Amygdala (tissue), 56 donors: ENCODE measurements at places on chromosomes 13 and 19.

- no peak for DNase-seq
These were observed 641.6 kb upstream of the PCDH20 start for GRCh38 chr13:62057286-62057685.

GRCh38 chr19:33752945-33753344, 43.7 kb upstream of the KCTD15 start:
- no peak for DNase-seq

- DNase-seq = no peak
These were observed 8.5 kb downstream of the CYSLTR2 start for GRCh38 chr13:48662226-48662625.

DNA sequence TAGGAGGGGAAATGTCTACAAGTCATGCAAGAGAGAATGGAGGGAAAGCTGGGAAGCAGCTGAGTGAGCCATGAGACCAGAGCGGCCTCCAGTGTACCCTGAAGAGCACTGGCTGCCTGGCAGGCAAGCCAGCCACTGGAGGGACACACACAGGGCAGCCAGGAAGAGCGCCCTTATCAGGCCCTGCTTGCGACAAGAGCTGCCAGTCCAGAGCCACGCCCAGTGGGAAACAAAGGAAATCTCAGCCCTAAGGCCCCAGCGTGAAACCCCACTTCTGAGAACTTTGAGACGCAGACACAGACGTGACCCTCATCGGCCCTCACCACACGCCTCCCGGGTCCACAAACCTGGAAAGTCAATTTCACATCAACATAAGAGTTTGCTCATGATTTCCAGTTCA, 105.0 kb downstream of the STK24 start:
- no peak for DNase-seq

GRCh38 chr13:83311886-83312577, 570.2 kb downstream of the SLITRK1 start:
- DNase-seq = no peak

DNA sequence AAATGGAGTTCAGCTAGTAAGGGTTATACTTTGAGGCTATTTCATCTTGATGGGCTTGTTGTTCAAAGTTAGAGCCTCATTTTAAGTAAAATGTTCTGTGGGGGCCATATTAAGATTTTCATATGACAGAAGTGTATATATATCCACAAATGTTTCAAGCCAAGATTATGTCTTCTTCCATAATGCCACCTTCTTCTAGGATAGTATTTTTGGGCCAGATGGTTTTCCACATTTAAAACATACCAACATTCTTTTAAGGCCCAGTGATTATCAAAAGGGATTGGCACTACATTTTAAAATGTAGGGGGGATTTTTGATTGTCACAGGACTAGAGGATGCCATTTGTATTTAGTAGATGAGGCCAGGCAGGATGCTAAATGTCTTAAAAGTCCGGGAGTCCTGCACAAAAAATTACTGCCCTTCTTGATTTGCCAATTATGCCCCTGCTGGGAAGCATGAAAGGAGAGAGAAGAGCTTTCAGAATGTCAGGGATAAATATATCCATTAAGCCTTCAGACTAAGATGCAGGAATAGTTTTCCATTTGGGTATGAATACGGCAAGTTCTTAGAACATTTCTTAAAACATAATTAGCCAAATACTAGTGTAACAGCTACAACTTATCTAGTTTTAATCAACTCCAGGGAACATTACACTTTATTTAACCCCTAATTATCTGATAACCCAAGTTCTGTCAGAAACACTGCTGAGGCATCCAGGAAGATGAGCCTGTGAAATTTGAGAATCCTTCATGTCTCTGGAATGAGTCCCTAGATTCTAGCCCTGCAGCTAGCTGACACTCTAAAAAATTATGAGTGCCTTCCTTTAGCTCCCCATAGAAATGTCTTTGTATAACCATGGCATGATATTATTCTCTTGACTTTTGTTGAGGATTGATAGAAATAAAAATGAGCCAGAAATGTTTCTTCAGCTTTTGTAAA, 34.0 kb downstream of the ITM2B start:
- no peak for DNase-seq

GRCh38 chr13:99113351-99113750, 87.3 kb upstream of the UBAC2 start:
- no peak for DNase-seq

GRCh38 chr13:110576070-110576394, 14.5 kb upstream of the RAB20 start:
- DNase-seq = no peak

- DNase-seq = no peak
These were observed 358.6 kb downstream of the TDRD3 start for GRCh38 chr13:60755380-60756163.

DNA sequence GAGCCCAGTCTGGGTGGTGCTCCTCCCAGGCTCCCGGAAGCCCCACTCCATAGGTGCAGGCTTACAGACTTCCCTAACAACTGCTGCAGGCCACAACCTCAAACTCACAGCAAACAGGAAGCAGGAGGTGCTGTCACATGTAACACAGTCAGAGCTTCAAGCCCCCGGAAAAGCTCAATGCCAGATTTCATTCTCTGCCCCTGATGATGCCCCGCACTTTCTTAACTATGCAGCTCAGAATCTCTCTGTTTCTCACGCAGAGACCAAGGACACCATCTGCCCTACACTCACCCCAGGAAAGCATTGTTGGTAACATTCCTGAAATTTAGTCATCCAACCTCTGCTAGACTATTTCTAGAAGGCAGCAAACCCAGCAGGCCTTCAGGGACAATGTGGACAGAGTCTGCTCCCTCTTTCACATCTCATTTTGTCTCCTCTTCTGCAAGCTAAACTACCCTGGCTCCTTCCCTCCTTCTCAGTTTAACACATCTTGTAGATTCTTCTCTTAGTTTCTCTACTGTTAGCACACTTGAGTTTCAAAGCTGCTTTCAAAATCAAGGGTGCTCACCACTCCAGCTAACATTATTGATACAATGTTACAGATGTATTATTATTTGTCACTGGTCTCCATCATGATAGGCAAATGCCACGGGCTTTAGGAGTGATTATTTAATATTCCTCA, 162.5 kb downstream of the KCTD12 start:
- DNase-seq = no peak

GRCh38 chr19:12864721-12865715, 16.2 kb downstream of the DNASE2 start:
- no peak for DNase-seq

DNA sequence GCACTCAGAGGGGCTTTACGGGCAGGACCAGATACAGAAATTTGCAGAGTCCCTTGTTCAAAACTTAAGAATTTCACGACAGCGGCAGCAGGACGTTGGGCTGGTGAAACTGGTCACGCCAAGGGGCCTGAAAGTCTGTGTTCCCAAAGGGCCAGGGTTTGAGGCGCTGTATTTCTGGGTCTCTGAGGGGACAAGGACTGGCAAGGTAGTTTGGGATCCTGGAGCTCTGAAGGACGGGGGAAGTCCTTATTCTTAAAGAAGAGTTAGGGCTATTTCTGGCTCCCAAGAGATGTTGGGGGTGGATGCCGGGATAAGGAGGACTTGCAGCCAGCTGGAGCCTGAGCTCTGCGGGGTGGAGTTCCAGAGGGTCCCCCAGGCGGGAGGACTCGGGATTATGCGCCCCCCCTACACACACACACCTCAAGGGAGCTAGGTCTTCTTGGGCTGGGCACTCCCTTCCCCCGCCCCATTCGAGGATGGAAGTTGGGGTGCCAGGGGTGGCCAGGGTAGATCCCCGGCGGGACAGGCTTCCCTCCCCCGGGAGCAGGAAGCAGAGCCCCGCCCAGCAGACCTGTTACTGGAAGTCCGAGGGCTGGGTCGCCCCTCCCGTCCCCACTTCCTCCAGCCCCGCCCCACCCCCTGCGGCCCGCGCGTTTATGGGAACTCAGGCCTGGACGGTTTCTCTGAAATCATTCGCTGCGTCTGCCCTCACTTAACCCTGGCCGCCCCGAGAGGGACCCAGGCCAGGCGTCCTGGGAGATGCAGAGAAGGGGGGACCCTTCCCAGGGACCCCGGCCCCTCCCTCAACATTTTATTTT, 5.6 kb downstream of the BCL3 start:
- DNase-seq = no peak

- DNase-seq = no peak
These were observed 10.4 kb upstream of the ENOX1 start for GRCh38 chr13:43797159-43797558.

DNA sequence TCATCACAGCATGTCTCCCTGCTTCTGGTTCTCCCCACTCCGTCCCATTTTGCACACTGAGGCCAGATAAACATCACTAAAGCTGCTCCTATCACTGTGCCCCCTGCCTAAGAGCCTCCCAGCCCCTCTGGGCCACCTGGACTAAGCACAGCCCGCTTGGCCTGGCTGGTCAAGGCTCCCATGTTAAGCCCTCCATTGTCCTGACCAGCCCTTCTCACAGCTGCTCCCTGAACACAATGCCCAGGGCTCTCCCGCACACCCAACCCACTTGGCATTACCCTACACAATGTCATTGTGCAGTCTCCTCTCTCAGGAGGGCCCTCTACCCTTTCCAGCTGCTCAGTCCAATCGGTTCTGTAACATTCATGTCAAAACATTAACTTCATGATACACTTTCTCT, 133.4 kb downstream of the NUFIP1 start:
- no peak for DNase-seq

GRCh38 chr19:13842291-13843103, 34.4 kb upstream of the NANOS3 start:
- DNase-seq = peak; percentile 51

GRCh38 chr13:30742901-30743300, 7.6 kb downstream of the ALOX5AP start:
- DNase-seq = no peak

DNA sequence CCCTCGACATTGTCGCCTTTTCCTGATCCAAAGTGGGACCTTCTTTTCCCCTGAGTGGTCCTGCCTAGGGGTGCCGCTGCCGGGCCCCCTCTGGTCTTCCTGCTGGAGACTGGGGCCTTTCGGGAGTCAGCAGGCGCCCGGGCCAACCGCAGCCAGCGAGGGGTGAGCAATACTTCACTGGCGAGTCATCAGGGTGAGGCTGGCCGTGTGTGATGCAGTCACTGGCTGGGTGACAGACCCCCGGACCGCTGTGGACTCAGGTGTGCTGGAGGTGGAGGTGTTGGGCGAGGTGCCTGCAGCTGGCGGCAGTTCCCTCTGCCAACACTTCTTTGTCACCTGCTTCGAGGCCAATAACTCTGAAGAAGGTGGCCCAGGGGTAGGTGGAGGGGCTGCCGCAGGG, 1.5 kb upstream of the CGB5 start:
- DNase-seq = no peak

DNA sequence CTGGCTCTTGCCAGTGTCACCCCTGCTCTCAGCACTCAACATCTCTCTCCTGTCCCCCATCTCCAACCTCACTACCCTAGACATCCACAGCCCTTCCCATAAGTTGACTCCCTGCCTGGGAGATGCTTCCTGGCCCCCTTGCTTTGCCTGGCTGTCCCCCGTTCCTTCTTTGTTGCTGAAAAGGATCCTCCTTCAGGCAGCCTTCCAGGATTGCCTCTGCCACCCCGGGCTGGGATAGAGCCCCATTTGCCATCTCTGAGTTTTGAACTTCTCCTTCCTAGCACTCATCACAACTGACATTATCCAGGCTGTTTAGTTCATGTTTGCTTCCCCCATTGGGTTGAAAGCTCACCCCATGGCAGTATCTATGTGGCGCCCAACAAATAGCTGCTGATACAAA, 20.0 kb downstream of the CPAMD8 start:
- no peak for DNase-seq

GRCh38 chr13:30679483-30680330, 55.6 kb upstream of the ALOX5AP start:
- no peak for DNase-seq

- DNase-seq = no peak
These were observed 48.6 kb downstream of the UBL3 start for GRCh38 chr13:29801737-29802305.

GRCh38 chr19:16436780-16437332, 34.9 kb downstream of the EPS15L1 start:
- DNase-seq = no peak

DNA sequence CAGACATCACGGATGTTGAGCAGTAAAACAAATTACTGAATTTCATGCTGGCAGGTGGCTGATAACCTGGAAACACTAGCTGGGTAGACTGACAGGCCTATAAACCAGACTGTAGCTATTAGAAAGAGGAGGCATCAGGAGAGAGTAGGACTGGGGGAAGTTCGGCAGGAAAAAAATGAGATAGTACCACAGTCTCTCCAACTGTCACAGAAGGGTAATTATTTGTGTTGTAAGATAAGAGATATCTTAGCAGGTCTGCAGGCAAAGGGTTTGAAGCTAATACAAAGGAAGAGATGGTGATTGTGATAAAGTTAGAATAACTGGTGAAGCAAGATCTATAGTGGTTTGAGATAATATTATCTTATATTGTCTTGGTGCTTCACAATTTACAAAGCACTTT, 41.7 kb downstream of the MIPEP start:
- DNase-seq = no peak

DNA sequence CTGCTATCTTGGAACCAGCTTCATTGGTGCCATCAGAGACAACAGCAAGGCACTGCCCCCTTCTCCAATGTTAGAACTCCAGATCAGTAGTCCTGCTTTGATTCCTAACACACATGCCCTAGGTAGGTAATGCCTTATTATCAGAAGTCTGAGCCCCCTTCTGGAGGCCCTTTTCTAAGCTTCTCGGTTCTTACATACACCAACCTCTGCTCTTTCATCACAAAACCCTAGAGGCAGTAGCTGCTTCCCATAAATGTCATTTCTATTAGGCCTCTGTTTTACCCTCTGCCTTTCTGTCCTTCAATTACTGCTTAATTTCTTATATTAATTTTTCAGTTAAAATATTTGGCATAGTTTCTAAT, 65.3 kb upstream of the KLHL1 start:
- DNase-seq = no peak

GRCh38 chr13:52879950-52880741, 31.7 kb upstream of the PCDH8 start:
- no peak for DNase-seq

DNA sequence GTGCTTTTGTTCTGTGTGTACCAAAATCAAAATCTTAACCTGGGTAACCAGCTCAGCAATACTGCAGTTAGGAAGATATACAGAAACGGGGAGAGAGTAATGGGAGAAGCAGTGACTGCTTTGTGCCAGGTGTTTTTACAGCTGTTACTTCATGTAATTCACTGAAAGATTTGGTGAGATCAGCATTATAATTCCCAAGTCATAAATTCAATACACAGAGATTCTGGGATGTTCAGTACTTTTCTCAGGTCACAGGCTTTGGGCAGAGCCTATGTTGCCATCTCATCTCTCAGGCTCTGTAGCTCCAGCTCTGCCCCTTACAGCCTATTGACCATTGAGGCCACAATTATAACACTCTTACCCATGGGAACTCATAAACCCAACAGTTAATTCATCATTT, 138.5 kb downstream of the ZAR1L start:
- no peak for DNase-seq

- DNase-seq = no peak
These were observed 123.2 kb downstream of the ENOX1 start for GRCh38 chr13:43663474-43664090.
